ENCODE measurements at places on chromosomes 16 and 17.

DNA sequence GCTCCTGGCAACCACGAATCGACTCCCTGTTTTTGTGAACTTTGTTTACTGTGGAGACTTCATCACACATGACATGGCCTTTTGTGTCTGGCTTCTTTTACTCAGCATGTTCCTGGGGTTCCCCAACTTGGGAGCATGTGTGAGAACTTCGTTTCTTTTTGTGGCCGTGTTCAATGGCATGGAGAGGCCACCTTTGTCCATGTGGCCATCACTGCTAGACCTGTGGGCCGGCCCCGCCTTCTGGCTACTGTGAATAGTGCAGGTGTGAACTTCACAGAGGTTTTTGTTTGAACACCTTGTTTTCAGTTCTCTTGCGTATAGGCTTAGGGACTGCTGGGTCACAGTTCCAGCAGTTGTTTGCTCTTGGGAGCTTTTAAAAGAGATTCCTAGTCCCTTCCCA, 5.7 kb upstream of the SLC38A8 start:
- DNase-seq: peak; percentile 6

GRCh38 chr17:55722742-55723487, at the start of gene TMEM100:
TMEM100 (minus strand) TSS chr17:55722864; CDS start chr17:55721070, 1,794 bp downstream.
- DNase-seq: peak; percentile 56

- DNase-seq: no peak
Measured at GRCh38 chr17:4463818-4464476, 30.2 kb downstream of the SPNS3 start.

DNA sequence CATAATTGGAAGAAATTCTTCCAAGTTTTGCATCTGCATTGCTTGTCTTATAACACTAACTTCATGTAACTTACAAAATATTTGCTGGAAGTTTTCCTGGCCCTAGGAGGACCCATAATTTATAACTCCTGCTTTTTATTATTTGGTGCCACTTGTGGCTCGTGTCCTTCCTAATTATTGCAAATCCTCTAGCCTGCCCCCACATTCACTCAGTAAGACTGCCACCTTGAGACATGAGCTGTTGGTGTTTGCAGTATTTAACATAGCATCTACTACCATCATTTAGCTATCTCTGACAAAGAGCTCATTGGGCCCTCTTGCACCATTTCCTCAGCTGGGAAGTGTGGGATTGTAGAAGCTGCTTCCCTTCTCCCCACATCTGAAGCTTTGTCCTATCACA, 49.5 kb downstream of the FTO start:
- DNase-seq: no peak

DNA sequence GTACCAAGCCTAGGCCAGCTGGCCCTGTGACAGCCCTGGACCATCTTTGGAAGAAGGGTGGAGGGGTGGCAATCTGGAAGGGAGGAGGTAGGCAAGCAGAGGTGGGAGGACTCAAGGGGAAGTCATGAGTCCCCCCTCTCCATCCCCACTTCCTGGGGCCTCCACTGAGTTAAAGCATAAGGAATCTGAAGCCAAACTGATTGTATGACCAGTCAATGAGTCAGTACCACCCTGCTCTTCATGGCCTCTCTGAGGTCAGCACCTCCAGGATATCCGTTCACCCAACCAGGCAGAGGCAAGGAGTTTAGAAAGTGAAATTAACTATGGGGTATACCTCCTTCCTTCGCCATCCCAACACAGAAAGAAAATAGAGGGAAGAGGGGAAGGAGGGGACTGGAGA, 272.7 kb downstream of the SOX9 start:
- peak; percentile 100 for DNase-seq
